ENCODE measurements at places on chromosomes 4 and X.

- no peak for DNase-seq
These were observed 1826.0 kb downstream of the STIM2 start for GRCh38 chr4:28686618-28687017.

GRCh38 chr4:74953647-74954046 is 20.7 kb downstream of the PARM1 start:
- no peak for DNase-seq

DNA sequence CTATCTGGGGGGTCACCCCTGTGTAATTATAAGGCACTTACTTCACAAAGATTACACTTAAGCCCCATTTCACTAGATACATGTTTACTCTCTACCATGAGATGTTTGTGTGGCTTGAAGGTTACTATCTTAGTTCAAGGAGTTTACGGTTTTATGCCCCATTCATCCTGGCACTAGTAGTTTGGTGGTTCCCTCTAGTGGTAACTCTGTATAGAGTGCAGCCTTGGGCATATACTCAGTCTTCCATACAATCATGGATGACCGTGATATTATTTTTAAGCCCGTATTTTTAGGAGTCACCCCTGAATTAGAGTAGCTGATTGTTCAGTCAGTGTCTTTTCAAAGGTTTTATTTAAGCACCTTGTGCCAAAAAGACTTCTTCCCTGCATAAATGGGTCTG is 109.9 kb upstream of the FAM47C start:
- no peak for DNase-seq

- no peak for DNase-seq
These were observed 26.3 kb downstream of the FLNA start for GRCh38 chrX:154348114-154348531.

GRCh38 chrX:111555406-111555958 is 44.0 kb downstream of the SERTM2 start:
- no peak for DNase-seq
